HEK293T (cell line): ENCODE measurements at places on chromosomes 4 and X.

GRCh38 chrX:29617725-29618124 lies 597.6 kb upstream of the MAGEB2 start:
- peak; percentile 9 for DNase-seq

DNA sequence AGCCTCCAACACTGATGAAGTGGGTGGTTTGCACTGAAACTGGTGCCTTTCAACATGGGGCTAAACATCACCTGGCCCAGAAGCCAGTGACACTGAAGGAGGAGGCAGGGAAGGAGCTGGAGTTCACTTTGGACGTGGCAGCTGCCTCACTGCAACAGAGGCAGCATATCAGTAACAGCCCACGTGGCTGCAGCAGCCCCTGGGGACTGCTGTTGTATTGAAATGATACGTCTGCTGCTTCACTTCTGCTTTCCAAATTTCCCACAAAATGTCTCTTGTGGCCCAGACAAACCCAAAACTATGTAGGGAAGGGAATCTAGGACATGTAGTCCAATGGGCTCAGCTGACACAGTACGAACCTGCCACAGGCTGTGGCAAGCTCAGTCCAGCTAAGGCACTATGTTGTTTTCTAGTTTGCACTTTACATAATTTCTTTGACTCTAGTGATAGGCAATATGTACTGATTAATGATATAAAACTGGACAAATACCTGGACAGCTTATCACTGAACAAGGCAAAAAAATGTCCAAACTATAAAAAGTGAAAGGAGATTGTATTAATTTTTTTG lies 84.7 kb upstream of the RAPGEF2 start:
- DNase-seq, result no peak

GRCh38 chrX:68693481-68694434 lies 46.3 kb downstream of the STARD8 start:
- peak; percentile 76 for DNase-seq

DNA sequence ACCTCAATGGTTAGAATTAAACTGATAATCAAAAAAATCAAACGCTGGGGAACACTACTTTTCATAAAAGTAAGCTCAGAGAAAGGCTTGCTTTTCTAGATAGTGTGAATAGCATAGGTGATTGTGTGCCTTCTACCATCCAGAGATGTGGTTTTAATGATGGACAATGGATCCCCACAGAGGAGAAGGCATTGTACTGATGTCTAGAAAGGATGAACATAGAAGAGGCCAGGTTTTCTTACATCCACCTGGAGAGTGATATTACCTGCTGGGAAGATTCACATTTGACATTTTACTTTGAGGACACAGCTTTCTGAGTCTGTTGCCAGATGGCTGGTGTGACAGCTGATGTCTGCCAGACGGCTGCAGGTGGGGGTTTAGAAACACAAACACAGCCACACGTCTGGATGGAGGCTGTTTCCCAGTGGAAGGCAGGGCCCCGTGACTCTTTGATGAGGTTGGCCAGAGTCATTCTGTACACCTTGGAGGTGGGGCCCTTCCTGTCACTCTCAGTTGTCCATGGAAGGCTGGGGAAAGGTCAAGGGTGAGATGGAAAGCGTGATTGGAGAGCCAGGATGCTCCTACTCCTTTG lies 114.4 kb downstream of the PSAPL1 start:
- no peak for DNase-seq

DNA sequence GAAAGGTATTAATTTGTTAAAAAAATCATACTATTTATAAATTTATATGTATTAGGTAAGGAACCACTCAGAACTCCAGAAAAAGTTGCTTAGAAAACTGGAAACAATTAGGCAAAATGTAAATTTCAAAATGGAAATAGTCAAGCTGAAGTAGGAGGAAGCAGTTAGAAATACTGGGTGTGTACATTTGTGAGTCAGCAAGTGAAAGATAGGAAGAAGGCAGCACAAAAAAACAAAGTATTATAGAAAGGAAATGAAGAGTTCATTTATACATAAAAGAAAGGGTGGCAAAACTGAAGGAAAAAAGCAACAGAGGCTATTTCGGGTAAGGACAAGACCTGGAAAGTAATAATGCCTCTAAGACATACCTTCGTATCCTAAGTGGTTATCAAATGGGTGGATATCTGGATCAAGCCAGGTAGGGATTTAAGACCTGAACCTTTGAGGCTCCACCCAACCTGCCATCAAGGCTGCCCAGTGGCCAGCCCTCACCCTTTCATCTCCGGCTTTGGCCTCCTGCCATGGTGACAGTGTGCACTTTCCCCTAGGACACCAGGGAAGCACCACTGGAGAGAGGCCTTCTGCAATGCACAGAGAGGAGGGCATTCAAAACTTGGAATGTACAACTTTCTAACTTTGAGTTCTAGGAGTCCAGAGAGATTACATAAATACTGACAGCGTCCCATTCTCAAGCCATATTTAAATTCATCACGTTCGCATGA lies at the start of gene LRRC66:
Gene LRRC66, minus strand, starts transcription at position 428 of the 722 bp plus-strand sequence. CDS start 2,750 bp downstream, outside the sequence.
- no peak for DNase-seq

- no peak for DNase-seq
Measured at GRCh38 chrX:69154051-69154450, 11.2 kb downstream of the PJA1 start.

DNA sequence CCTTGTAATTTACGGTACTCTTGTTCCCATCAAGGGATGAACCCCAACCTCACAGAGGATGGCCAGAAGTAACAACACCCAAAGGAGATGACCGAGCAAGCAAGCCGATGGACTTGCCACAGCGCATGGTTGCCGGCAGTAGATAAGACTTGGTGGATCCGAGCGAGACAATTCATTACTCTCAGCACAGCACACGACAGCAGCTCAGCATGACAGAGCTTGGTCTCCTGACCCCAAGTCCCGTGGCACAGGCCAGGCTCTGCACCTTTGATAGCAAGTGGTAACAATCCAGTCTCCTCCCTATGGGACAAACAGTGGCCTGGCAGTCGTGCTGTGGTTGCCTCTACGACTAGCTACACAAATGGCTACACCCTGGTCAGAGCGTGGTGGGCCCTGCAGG lies 26.3 kb downstream of the RWDD4 start:
- no peak for DNase-seq

DNA sequence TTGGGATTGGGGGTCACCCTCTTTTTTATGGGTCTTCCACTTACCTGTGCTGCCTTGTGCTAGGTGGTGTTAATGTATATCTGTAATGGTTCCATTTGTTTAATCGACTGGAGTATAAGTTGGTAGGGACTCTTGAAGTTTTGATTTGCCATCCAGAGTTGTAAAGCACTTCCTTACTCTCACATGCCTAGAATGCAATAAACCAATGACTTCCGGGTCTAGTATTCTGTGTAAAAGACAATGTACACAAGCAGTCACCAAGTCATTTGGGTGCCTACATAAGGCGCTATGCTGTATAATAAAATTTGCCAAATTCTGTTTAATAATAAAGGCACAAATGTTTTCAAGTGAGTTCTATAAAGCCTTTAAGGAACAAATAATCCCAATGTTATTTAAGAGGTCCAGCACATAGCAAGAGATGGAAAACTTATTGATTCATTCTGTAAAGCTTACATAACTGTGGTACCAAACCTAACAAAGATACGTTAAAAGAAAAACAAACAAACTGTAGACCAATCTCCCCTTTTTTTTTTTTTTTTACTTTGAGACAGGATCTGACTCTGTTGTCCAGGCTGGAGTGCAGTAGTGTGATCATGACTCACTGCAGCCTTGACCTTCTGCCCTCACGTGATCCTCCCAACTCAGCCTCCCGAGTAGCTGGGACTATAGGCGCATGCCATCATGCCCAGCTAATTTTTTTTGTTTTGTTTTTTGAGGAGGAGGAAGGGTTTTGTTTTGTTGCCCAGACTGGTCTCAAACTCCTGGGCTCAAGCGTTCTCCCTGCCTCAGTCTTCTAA lies 41.5 kb upstream of the HPRT1 start:
- no peak for DNase-seq

DNA sequence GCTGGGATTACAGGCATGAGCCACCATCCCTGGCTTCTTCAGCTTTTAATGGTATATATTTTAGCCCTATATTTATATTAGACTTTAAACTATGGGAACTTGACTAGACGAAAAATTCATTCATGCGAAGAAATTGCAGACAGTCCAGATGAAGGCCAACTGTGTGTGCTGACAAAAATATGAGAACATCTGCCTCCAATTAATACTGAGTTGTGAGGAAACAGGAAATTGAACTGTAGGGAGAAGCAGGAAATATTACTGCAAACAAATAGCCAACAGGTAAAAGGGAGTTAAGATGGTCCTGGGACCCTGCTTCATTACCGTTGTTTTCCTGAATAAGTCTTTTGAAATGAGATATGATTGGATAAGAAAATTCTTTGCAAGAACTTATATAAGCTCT lies 26.3 kb downstream of the MGARP start:
- no peak for DNase-seq

- no peak for DNase-seq
Measured at GRCh38 chrX:40096395-40097091, 1.2 kb downstream of the BCOR start.

DNA sequence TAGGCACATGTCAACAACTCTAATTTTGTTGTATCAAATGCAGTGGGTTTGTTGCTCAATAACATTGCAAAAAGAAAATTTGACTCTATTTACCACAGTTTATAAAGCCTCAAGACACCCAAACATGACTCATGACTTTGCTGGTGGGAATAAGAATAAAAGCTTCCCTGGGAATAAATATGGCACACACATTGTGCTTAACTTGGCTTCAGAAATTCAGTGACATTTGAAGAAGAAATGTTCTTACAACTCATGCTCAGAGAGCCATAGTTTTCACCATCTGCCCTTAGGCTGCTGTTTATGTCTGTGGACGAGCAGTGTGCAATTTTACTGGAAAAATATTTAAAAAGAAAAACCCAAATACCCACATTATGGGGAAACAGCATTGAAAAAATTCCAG lies 60.9 kb downstream of the SPATA18 start:
- no peak for DNase-seq

DNA sequence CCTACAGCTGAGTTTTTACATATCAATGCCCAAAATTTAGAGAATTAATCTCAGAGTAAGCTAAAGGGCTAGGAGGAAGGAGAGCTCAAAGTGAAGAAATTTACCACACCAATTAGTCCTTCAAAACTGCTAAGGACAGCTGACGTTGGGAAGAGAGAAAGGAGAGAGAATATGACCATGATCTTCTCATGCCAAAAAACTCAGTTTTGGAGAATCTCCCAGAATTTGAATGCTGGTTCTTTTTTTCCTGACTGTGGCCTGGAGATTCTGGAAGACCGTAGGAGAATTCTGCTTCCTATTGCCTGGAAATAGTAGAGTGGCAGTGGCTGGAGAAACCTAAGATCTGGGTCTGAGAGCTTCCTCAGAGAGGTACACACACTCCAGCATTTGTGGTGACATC lies 834.4 kb upstream of the SLIT2 start:
- DNase-seq, result no peak

GRCh38 chrX:65633826-65634225 lies 33.6 kb upstream of the MSN start:
- DNase-seq, result no peak

DNA sequence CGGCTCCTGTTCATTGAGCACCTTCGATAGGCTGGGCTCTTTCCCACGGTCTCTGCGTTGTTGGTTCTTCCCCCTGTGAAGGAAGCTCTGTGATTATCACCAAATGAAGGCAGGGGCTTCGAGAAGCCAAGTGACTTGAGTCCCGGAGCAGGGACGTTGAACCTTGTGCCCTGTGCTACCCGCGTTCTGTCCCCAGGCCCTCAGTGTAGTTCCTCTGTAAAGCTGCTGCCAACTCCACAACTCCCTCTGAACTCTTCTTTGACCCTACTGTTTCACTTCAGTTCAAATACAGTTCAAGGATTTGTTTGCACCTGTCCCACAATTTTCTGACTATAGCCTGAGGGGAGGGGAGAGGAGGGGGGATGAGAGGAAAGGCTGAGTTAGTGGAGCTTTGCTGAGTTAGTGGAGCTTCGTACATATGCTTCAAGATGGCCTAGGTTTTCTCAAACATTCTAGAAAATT lies 635 bp upstream of the PHF8 start:
- DNase-seq, result no peak

GRCh38 chrX:147803948-147804347 lies 107.8 kb upstream of the FMR1 start:
- DNase-seq, result peak; percentile 32

GRCh38 chrX:8726031-8726652 lies 5.8 kb downstream of the ANOS1 start:
- no peak for DNase-seq

GRCh38 chrX:9790866-9791265 lies 4.6 kb downstream of the SHROOM2 start:
- DNase-seq, result no peak

DNA sequence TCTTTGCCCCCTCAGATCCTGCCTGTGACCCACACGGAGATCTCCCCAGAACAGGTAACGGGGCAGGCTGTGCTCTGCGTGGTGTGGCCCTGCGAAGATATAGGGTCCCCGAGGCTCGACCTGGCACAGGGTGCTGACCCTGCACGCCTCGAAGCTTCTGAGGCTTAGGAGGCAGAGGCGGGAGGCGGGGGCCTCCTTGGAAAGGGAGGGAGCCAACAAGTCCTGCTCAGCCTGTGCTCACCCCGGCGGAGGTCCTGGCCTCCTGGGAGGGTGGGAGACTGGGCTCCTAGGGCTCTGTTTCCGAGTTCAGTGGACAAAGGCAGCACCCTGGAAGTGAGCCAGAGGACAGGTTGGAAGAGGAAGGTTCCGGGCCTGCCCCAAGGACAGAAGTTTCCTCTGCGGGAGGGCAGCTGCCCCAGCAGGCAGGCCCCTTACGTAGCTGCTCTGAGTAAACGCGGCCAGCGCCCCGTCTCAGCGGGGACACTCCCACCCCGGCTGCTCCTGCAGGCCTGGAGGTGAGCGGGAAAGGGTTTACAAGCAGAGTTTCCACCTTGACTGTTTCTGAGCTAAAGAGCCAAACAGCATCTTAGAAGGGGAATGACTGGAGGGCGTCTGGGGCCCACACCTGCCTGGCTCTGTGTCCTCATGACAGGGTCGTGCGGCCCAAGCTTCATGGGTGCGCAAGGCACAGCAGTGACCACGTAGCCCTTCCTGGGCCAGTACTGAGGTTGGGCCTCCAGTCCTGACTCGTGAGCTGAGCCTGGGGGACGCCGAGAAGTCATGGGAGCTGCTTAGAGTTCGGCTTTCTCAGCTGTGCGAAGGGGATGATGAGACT lies 16.1 kb downstream of the TMEM175 start:
- DNase-seq, result no peak

DNA sequence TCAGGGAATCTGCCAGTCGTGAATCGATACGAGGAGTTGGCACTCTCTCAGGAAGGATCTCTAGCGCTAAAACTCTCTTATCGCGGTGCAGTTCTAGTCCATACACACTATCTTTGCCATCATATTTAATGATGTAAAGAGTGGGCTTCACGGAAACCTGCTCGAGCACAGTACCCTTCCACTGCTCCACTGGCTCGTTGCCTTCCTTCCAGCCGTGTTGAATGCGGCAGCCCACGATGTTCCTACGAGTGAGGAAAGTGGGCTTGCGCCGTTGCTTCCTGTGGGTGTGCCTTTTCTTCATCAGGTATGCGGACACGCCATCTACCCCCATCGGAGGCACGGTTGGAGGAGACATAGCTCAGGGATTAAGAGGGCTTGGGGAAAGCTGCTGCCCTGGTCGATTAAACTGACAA lies 661 bp downstream of the SPIN4 start:
- DNase-seq, result peak; percentile 19

GRCh38 chrX:50103866-50104566 lies 96.8 kb downstream of the AKAP4 start:
- DNase-seq, result no peak

- no peak for DNase-seq
Measured at GRCh38 chrX:39605183-39605582, 492.6 kb downstream of the BCOR start.
